ENCODE measurements at places on chromosomes 11 and 22.

DNA sequence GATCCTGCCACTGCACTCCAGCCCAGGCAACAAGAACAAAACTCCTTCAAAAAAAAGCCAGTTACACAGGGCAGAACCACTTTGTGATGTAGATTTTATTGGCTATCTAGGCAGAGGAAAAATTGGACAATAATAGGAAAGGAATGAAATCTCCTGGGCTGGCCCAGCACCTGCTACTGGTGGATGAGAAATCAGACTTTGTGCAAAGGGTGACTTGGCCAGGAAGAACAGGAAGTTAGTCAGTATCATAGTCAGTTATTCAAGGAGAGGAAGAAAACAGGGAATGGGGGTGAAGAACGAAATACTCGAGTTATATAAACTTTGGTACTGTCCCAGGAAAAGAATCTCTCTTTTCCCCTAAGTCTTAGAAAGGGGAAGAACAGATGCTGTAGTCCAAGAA is 11.0 kb upstream of the SPTBN2 start:
- no peaks in the 10 kb centered on the region for H3K36me3 ChIP-seq
- no peak overlapping the region for H3K4me3 ChIP-seq
- peaks cover 12% of the 10 kb centered on the region for H3K4me1 ChIP-seq
- H3K27me3 ChIP-seq, result no peaks in the 10 kb centered on the region

DNA sequence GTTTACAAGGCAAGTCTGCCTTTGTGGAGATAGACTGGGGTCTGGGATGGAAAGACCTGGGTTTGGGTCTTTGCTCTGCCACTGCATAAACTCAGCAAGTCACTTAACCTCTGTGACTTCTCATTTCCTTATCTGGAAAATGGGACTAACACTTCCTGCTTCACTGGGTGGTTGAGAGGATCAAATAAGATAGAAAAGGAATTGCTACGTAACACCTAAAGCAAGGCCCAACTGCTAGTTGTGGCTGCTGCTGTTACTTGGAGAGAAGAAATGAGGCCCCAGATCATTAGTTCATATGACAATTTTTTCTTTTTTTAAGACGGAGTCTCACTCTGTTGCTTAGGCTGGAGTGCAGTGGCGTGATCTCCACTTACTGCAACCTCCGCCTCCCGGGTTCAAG is 5.9 kb downstream of the PTPRJ start:
- DNase-seq, result no peak
- peaks cover 14% of the 10 kb centered on the region for H3K4me1 ChIP-seq
- H3K27me3 ChIP-seq, result peaks cover 9% of the 10 kb centered on the region
- H3K36me3 ChIP-seq, result no peaks in the 10 kb centered on the region
- no peak overlapping the region for H3K27ac ChIP-seq

GRCh38 chr11:75400146-75400865 is 988 bp downstream of the RPS3 start:
- peak; percentile 12 for DNase-seq
- peak overlapping the region; percentile 87 for H3K4me3 ChIP-seq
- peaks cover 44% of the 10 kb centered on the region for H3K36me3 ChIP-seq
- no peaks in the 10 kb centered on the region for H3K27me3 ChIP-seq

- no peak overlapping the region for H3K4me3 ChIP-seq
- H3K27ac ChIP-seq, result no peak overlapping the region
- H3K4me1 ChIP-seq, result no peaks in the 10 kb centered on the region
- H3K36me3 ChIP-seq, result no peaks in the 10 kb centered on the region
- no peak for DNase-seq
- H3K27me3 ChIP-seq, result no peaks in the 10 kb centered on the region
These were observed 16.4 kb downstream of the PRCP start for GRCh38 chr11:82883853-82884252.

GRCh38 chr11:83971063-83971462 is 684.9 kb upstream of the CCDC90B start:
- H3K36me3 ChIP-seq, result no peaks in the 10 kb centered on the region
- no peak for DNase-seq
- H3K27ac ChIP-seq, result no peak overlapping the region
- H3K27me3 ChIP-seq, result no peaks in the 10 kb centered on the region
- no peak overlapping the region for H3K4me3 ChIP-seq
- no peaks in the 10 kb centered on the region for H3K4me1 ChIP-seq

GRCh38 chr22:34951212-34951611 is 114.7 kb upstream of the ISX start:
- H3K27ac ChIP-seq, result no peak overlapping the region
- no peaks in the 10 kb centered on the region for H3K4me1 ChIP-seq
- no peak for DNase-seq
- no peaks in the 10 kb centered on the region for H3K36me3 ChIP-seq
- no peak overlapping the region for H3K4me3 ChIP-seq
- H3K27me3 ChIP-seq, result no peaks in the 10 kb centered on the region

DNA sequence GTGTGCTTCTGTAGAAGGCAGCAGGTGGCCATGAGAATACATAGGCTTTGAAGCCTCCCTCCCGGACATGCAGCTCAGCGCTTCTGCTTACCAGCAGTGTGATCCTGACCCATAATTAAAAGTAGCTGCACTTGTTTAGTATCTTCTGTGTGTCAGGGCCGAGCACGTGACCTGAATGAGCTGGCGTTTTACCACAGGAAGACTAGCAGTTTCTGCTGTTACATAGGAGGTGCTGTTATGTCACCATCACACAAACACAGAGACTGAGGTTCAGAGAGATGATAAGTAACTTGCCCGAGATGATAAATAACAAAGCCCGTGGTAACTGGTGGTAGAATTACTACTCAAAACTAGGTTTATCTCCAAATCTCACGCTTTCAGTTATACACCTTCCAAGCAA is 329.5 kb downstream of the OPCML start:
- no peaks in the 10 kb centered on the region for H3K27me3 ChIP-seq
- DNase-seq, result no peak
- no peak overlapping the region for H3K27ac ChIP-seq
- H3K4me1 ChIP-seq, result no peaks in the 10 kb centered on the region
- no peak overlapping the region for H3K4me3 ChIP-seq
- no peaks in the 10 kb centered on the region for H3K36me3 ChIP-seq

- H3K4me3 ChIP-seq, result no peak overlapping the region
- no peaks in the 10 kb centered on the region for H3K36me3 ChIP-seq
- no peaks in the 10 kb centered on the region for H3K4me1 ChIP-seq
- no peak overlapping the region for H3K27ac ChIP-seq
- H3K27me3 ChIP-seq, result no peaks in the 10 kb centered on the region
These were observed 416.5 kb downstream of the TMEM135 start for GRCh38 chr11:87454241-87454640.

DNA sequence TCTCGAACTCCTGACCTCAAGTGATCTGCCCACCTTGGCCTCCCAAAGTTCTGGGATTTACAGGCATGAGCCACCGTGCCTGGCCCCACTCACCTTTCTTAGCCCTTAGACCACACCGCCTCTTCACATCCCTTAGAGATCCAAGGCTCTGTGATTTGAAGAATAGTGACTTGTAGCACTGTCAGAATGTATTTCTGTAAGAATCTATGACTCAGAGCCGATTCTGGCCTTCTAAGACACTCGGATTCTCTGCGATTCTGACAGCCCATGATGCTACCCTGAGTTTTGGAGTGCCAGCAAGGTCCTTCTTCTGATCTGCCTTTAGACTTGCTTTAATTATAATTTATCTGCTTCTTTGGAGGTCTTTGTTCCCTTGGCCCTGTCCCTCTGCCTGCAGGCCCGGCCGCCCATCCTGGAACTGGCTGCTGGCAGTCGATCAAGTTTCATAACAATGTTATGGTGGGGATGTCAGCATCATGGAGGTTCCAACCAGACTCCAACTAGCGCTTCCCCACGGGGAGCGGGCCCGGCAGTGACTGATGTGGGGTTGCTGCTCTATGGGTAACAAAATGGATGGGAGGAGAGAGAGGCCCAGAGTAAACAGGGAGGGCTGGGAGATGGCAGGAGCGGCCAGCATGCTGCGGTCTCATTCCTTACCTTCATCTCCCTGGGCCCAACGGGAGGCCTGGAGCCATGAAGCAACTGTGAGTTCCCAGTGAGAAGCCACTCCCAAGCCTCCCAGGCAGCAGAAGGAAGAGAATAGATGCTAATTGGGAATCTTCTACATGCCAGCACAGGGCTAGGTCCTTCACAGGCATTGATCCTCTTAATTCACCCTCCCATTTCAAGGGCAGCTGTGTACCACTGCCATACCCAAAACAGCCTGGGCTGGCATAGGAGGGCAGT is 55.7 kb upstream of the RASD2 start:
- H3K4me3 ChIP-seq, result no peak overlapping the region
- H3K36me3 ChIP-seq, result no peaks in the 10 kb centered on the region
- no peak overlapping the region for H3K27ac ChIP-seq
- no peaks in the 10 kb centered on the region for H3K27me3 ChIP-seq
- no peak for DNase-seq

DNA sequence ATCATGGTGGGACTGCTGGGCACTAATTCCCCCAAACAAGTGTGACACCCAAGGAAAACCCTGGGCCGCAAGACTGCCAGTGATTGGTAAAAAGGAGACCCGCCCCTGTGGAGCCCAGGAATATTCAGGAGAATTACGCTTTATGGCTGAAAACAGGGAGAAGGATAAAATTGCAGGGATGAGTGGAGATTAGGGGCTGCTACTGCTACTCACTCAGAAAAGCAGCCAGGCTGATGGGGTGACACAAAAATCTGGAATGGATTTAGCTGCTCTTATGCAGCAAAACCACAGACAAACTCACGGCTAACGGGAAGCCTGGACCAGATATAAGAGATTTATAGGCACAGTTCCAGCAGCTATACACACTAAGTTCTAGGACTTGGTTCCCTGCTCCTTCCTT is 4.4 kb upstream of the FBXO3 start:
- peaks cover 43% of the 10 kb centered on the region for H3K27me3 ChIP-seq
- H3K27ac ChIP-seq, result no peak overlapping the region
- peaks cover 7% of the 10 kb centered on the region for H3K4me1 ChIP-seq
- no peak for DNase-seq
- H3K36me3 ChIP-seq, result no peaks in the 10 kb centered on the region
- H3K4me3 ChIP-seq, result no peak overlapping the region

DNA sequence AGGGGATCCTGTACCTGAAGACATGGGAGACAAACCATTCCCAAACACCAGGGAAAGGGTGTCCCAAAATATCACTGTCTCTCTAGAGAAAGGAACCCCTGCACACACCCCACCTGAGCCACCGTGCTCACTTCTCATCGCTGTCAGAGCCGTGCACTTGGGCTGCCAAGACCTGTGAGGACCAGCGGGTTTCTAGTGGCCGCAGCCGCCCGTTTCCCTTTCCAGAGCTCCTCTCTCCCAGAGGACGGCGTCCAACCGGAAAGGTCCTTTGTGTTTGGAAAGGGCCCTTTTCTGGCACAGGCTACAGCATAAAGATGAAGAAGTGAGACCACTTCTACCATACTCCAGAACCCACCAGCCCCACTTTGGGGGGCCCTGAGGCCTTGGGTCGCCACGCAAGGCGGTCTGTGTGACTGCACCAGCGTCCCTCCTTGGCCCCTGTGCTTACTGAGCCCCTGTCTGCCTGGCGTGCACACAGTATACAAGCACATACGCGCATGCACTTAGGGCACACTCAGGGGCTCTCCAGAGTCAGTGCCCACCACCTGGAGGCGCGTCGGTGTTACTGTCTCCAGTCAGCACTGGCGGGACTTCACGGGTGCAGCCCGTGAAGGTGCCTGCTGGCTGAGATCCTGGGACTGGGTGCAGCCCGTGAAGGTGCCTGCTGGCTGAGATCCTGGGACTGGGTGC is 381.8 kb downstream of the TBC1D22A start:
- H3K4me1 ChIP-seq, result no peaks in the 10 kb centered on the region
- DNase-seq, result no peak
- no peaks in the 10 kb centered on the region for H3K27me3 ChIP-seq
- H3K4me3 ChIP-seq, result no peak overlapping the region
- peaks cover 3% of the 10 kb centered on the region for H3K36me3 ChIP-seq

- no peaks in the 10 kb centered on the region for H3K36me3 ChIP-seq
- DNase-seq, result no peak
- no peak overlapping the region for H3K4me3 ChIP-seq
- no peak overlapping the region for H3K27ac ChIP-seq
- H3K27me3 ChIP-seq, result no peaks in the 10 kb centered on the region
These were observed 52.8 kb downstream of the WNT11 start for GRCh38 chr11:76153571-76153923.

DNA sequence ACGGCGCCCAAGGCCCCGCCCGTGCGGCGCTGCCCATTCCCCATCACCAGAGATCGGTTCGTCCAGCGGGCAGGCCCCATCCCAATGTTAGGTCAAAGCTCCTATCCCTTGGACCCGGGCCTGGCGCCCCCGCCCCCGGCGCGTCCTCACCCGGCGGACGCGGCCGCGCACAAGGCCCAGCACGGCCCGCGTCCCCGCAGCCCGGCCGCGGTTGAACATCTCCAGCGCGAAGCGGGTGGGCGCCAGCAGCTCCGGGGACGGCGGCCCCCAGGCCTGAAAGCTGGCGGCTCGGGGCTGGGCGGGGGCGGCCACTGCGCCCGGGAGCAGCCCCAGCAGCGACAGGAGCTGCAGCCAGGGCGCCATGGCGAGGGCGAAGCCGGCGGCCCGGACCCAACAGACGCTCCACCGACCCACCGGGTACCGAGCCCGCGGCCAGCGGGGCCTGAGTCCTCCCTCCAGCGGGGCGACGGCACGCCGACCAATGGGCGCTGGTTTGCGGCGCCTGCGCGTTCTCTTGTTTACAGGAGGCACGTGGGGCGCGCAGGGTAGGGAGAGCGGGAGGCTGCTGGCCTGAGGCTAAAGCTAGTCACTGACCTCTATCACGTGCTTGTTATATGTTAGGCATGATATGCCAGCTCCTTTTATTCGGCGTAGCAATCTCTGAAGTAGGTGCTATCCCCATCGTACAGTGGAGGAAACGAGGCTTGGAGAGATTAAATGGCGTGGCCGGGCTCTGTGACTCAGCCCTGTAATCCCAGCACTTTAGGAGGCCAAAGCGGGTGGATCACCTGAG is at the start of gene CTSF:
TSS of gene CTSF (minus strand) at position 483 of the 793 bp plus-strand sequence. CDS start at position 363, 120 bp downstream.
- no peaks in the 10 kb centered on the region for H3K36me3 ChIP-seq
- no peak within 1 kb of the TSS for H3K27ac ChIP-seq
- H3K4me3 ChIP-seq, result no peak within 1 kb of the TSS
- H3K4me1 ChIP-seq, result peaks cover 7% of the 10 kb centered on the region
- peaks cover 19% of the 10 kb centered on the region for H3K27me3 ChIP-seq

- peaks cover 88% of the 10 kb centered on the region for H3K4me1 ChIP-seq
- H3K4me3 ChIP-seq, result peak overlapping the region; percentile 43
- H3K27me3 ChIP-seq, result no peaks in the 10 kb centered on the region
These were observed 11.4 kb downstream of the BCL9L start for GRCh38 chr11:118914178-118914918.

DNA sequence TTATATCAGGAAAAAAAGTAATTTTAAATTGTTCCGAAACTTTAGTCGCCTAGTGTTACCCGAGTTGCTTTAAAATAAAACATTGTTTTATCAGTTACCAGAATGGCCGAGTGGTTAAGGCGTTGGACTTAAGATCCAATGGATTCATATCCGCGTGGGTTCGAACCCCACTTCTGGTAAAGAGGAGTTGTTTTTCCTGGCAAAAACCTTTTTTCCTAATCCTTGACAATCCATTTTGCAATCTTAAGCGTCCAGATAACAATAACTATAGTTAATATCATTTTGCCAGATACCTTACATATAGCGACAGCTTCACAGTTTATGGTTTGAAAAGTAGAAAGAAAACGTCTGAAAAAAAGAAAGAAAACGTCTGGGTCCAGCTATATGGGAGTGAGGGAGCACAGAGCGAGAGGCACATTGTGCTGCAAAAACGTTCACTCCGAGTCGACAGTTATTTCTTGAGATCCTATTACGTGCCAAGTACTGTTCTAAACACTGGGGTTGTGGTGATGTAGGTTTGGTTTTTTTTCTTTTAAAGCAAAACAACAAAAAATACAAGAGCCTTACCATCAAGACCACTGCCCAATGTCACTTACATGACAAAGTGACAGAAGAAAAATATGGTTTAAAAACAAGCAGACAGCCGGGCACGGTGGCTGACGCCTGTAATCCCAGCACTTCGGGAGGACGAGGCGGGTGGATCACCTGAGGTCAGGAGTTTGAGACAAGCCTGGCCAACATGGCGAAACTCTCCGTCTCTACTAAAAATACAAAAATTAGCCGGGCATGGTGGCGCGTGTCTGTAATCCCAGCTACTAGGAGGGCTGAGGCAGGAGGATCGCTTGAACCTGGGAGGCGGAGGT is 40.6 kb downstream of the OR4D9 start:
- DNase-seq, result no peak
- peak overlapping the region; percentile 57 for H3K4me3 ChIP-seq
- H3K36me3 ChIP-seq, result no peaks in the 10 kb centered on the region
- H3K4me1 ChIP-seq, result peaks cover 35% of the 10 kb centered on the region

Data from thymus (tissue), 14 donors.